Activated CD4-positive, alpha-beta memory T cell treated with anti-CD3 and anti-CD28 coated beads, Interleukin-2, amount 10 ng/mL, durations not matched to agents 7 days and 5 days (primary cell): ENCODE measurements at places on chromosomes 11 and 22.

- peak; percentile 29 for DNase-seq
Observed at GRCh38 chr11:6531267-6531752, 34.2 kb downstream of the DNHD1 start.

- DNase-seq: no peak
Observed at GRCh38 chr11:120778685-120779490, 245.0 kb upstream of the TBCEL start.

- no peak for DNase-seq
Observed at GRCh38 chr11:71237853-71238252, 14.5 kb downstream of the SHANK2 start.

GRCh38 chr11:99937330-99937729 is 749.8 kb upstream of the ARHGAP42 start:
- no peak for DNase-seq

DNA sequence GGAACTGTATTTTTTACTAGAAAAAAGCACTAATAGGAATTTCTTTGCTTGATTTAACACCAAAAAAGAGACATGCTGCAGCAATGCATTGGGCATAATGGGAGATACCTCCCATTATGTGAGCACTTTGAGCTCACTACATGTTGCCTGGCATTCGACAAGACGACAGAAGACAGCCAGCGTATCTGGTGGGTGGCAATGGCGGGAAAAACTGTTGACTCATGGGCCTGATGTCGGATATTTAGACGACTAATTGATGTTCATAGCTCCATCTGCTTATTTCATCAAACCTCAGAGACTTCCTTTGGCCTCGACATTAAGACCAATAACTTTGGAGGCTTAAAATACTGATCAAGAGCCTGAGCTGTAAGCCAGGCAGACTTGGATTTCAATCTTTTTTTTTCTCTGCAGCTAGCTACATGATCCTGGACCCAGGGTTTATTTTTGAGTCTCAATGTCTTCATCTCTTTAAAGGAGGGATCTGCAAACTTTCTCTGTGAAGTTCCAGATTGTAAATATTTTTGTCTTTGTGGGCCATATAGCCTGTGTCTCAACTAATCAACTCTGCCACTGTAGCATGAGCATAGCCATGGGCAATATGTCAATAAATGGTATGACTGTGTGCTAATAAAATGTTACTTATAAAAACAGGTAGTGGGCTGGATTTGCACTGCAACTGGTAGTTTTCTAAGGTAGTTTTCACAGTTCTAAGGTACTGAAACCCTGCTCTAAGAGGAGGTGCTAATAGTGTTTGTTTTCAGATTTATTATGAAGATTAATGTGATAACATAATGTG is 375.1 kb downstream of the METTL15 start:
- DNase-seq: no peak

- no peak for DNase-seq
Observed at GRCh38 chr11:13229711-13230318, 47.8 kb upstream of the BMAL1 start.

- no peak for DNase-seq
Observed at GRCh38 chr11:69430566-69430965, 50.9 kb upstream of the LINC01488 start.

DNA sequence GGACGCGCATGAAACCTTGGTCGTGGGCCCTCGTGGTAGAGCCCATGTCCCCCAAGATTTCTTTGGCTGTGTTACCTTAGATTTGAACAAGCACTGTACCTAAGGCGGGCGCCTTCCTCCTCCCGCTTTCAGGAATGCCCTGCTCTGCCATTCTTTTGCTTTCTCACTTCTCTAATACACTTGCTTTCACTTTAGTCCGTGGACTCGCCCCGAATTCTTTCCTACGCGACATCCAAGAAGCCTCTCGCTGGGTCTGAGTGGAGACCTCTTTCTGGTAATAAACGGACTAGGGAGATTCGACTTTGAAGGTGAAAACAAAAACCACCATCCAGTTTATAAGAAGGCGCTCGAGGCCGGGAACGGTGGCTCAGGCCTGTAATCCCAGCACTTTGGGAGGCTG is 1.2 kb upstream of the NUP50 start:
- DNase-seq: no peak

DNA sequence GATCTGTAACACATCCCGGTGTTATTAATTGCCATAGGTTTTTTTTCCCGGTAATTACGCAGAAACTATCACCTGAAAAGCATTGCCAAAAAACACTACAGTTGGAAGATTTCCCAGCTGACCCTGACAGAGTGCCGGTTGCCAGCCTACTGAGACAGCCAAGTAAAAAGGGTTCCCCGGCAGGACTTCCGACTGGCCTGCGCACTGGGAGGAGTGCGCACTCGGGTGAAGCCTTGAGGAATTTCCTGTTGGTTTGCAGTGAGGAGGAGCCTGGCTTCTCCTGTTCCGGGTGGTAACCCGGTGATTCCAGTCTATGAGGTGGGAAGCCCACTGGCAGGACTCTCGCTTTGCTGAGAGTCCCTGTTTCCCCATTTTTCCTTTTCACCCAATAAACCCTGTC is 52.1 kb downstream of the CNTF start:
- DNase-seq: no peak

GRCh38 chr11:126232683-126233082 is 21.1 kb downstream of the FAM118B start:
- no peak for DNase-seq

- DNase-seq: no peak
Observed at GRCh38 chr11:118238929-118239328, 13.2 kb downstream of the MPZL3 start.

- DNase-seq: no peak
Observed at GRCh38 chr11:8828580-8829361, 82.2 kb upstream of the AKIP1 start.

- DNase-seq: no peak
Observed at GRCh38 chr11:103610435-103610834, 426.0 kb upstream of the DDI1 start.

DNA sequence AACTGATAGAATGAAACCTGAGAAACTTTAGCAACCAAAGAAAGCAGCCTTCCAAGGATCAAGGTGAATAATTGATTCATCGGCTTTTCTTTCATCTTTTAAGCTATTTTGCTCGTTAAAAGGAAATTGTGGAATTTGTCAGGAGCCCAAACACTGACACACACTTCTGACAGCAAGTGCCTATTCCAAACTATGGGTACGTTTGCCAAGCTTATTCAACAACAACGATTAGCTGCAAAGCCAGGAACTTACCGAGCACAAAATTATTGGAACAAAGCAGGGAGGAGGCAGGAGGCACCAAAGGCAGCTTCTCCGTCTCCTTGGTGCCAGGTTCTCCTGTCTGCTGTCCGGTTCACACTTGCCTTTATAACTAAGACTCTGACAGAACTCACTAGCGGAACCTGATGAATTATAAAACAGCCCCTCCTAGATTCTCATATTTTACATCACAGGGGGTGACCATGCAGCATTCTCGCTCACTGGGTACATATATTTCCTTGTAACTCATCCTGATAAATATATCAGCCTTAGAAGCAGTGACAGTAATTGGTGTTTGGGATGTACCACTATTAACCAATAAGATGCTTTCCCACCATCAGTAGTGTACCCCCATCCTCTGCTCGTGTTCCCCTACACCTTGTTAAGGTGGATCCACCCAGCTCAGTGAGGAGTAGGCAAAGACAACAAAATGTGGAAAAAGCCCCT is 395.9 kb upstream of the CCDC90B start:
- no peak for DNase-seq

DNA sequence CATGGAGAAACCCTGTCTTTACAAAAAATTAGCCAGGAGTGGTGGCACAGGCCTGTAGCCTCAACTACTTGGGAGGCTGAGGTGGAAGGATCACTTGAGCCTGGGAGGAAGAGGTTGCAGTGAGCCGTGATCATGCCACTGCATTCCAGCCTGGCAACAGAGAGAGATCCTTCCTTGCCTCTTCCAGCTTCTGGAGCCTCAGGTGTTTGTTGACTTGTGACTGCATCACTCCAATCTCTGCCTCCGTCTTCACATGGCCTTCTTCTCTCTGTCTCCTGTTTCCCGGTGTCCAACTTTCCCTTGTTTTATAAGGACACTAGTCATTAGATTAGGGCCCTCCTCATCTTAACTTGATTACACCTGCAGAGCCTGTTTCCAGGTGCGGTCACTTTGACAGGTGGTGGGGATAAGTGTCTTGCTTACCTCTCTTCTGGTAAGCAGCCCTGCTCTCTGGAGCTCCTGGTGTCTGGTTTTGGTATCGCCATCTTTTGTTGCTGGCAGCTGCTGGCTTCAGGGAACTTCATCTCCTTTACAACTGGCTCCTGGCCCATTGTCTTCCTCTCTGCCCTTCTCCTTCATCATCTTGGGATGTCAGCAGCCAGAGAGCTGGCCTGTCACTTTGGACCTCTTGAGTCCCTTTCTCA is 8.2 kb upstream of the USP2 start:
- no peak for DNase-seq
